ENCODE measurements at places on chromosomes 4 and X. TPM values are rescaled to one million over a fixed set of nuclear protein-coding genes. Genes with fewer than 3 reads are reported as not detected.
A peak's percentile ranks its signal among the peaks of the same experiment; 100 is the strongest.

SASH3 gene
- 102 TPM for total RNA-seq

RTL9 gene
- not detected for total RNA-seq

ENOPH1 gene
- total RNA-seq, result 64.5 TPM

GDI1 gene
- 117 TPM for total RNA-seq

DDIT4L gene
- 3.3 TPM for total RNA-seq

NMU gene
- total RNA-seq, result not detected

MCF2 gene
- total RNA-seq, result 0.46 TPM

ENPP6 gene
- total RNA-seq, result 0.41 TPM

RAB39B gene
- 8.3 TPM for total RNA-seq

- no peak overlapping the region for H3K27ac ChIP-seq
- no peak overlapping the region for H3K4me3 ChIP-seq
- H3K4me1 ChIP-seq, result no peaks in the 10 kb centered on the region
- DNase-seq, result no peak
- H3K36me3 ChIP-seq, result no peaks in the 10 kb centered on the region
- no peaks in the 10 kb centered on the region for H3K27me3 ChIP-seq
These were observed 433.2 kb downstream of the STIM2 start for GRCh38 chr4:27293831-27294230.

- H3K27ac ChIP-seq, result no peak overlapping the region
- no peaks in the 10 kb centered on the region for H3K36me3 ChIP-seq
- DNase-seq, result no peak
- no peaks in the 10 kb centered on the region for H3K27me3 ChIP-seq
- H3K4me3 ChIP-seq, result no peak overlapping the region
- no peaks in the 10 kb centered on the region for H3K4me1 ChIP-seq
These were observed 132.1 kb upstream of the NEIL3 start for GRCh38 chr4:177177541-177178081.

DNA sequence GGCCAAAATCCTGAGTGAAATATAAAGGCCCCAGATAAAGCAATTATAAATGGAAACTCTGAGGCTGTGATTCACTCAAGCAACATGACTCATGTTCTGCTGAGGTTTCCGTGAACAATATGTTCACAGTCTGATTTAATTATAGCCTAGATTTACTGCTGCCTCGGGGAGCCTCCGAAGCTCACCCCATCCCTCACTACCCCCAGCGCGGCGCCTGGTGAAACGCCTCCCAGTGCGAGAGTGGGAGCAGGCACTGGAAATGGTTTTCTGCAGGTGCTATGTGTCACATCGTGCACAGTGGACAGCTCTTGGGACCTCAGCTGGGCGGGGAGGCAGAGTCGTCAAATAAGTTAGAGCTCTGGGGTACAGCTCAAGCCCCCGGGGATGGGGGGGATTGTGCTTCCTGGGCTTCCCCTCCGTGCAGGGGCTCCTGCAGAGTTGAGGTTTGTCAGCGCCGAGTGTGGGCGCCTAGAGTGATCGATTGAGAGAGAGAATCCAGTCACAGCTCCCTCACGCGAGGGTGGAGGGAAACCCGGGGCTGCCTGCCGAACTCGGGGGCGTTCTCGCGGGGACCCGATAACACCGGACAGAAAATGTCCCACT, 110.6 kb downstream of the PHKA2 start:
- no peak overlapping the region for H3K4me3 ChIP-seq
- H3K4me1 ChIP-seq, result peaks cover 2% of the 10 kb centered on the region
- no peaks in the 10 kb centered on the region for H3K36me3 ChIP-seq
- no peak overlapping the region for H3K27ac ChIP-seq

GRCh38 chr4:18749391-18749790, 727.8 kb upstream of the LCORL start:
- H3K27ac ChIP-seq, result no peak overlapping the region
- no peaks in the 10 kb centered on the region for H3K27me3 ChIP-seq
- H3K4me1 ChIP-seq, result no peaks in the 10 kb centered on the region
- no peak for DNase-seq
- no peak overlapping the region for H3K4me3 ChIP-seq

GRCh38 chr4:141802333-141802732, 165.9 kb downstream of the IL15 start:
- H3K27me3 ChIP-seq, result peaks cover 3% of the 10 kb centered on the region
- H3K36me3 ChIP-seq, result no peaks in the 10 kb centered on the region
- no peak overlapping the region for H3K4me3 ChIP-seq
- peaks cover 2% of the 10 kb centered on the region for H3K4me1 ChIP-seq

DNA sequence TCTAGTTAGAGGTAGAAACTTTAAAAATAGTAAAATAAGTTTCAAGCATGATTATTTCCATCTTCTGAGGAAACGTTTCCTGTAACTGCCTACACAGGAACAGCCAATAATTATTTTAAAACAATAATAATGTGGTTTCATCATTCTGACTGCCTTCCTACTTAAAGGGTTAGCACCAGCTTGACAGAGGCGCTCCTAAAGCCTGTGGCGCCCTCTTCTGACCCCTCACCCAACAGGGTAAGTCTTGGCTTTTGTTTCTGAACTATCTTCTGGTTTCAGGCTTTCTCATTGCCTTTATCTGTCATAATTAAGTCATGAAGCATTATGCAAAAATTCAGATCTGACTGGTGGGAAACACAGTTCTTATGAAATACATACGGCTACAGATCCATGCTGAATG, 96.7 kb downstream of the ITM2A start:
- H3K36me3 ChIP-seq, result no peaks in the 10 kb centered on the region
- H3K27ac ChIP-seq, result no peak overlapping the region
- peak; percentile 49 for DNase-seq
- no peaks in the 10 kb centered on the region for H3K27me3 ChIP-seq
- H3K4me3 ChIP-seq, result no peak overlapping the region

DNA sequence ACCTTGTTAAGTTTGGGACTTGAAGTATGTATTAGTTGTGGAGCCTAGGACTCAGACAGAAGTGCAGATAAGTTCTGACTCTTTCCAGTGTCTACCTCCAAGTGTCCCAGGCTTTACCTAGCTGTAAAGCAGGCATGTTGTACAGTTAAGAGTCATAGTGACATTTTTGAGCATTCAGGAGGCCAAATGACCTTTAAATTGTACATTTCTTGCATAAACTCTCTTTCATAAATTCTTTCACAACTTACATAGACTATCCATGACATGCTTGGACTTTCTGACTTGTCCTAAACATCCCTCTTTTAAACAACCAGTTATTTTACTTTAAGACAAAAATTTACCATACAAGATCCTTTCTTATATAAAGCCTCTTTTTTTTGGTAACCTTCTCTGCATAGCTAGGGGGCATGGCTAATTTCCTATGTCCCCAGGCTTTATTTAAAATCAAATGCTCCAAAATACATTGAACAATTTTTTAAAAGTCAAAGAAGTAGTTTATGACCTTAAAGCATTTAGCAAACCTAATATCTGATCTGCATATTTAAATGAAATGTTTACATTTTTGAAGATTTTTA, 40.1 kb upstream of the UGT8 start:
- no peaks in the 10 kb centered on the region for H3K36me3 ChIP-seq
- no peaks in the 10 kb centered on the region for H3K4me1 ChIP-seq
- no peak for DNase-seq
- H3K4me3 ChIP-seq, result no peak overlapping the region
- H3K27me3 ChIP-seq, result no peaks in the 10 kb centered on the region

DNA sequence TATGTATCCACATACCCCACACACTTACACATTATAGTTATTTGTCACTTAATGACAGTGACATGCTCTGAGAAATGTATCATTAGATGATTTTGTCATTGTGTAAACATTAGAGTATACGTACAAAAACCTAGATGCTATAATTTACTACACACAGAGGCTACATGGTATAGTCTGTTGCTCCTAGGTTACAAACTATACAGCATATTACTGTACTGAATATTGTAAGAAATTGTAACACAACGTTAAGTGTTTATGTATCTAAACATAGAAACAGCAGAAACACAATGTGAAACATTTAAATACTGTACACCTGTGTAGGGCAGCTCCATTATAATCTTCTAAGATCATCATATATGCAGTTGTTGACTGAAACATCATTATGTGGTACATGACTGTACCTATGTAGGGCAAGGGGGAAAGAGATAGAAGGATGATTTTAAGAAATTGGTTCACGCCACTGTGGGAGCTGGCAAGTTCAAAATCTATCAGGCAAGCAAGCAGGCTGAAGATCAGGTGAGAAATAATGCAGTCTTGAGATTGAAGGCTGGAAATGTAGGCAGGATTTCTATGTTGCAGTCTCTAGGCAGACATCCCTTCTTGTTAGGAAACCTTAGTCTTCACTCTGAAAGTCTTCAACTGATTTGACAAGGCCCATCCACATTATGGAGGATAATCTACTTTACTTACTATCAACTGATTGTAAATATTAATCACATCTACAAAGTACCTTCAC, 78.0 kb upstream of the CPEB2 start:
- no peaks in the 10 kb centered on the region for H3K4me1 ChIP-seq
- no peaks in the 10 kb centered on the region for H3K36me3 ChIP-seq
- DNase-seq, result no peak
- no peak overlapping the region for H3K27ac ChIP-seq
- no peaks in the 10 kb centered on the region for H3K27me3 ChIP-seq

DNA sequence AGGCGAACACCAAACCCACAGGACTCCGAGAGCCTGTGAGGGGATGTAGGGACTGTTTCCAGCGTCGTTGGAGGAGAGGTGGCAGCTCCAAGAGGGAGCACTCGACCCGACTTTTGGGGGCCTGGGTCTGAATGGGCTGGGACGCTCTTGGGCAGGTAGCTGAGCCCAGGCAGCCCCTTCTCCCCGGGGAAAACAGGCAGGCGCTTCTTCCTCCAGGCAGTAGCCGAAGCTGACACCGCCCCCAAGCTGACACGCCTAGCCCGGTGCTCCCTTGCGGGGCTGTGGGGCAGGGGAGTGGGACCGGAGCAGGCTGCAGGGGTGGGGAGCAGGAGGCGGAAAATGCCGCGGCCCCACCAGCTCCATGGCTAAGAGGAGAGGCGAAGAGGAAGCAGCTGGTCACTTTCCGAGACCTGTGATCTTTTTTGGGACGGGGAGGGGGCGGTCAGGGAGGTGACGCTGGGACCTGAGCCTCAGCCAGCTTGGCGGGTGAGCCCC, 4.2 kb downstream of the NKX1-1 start:
- no peaks in the 10 kb centered on the region for H3K4me1 ChIP-seq
- peaks cover 14% of the 10 kb centered on the region for H3K27me3 ChIP-seq
- DNase-seq, result no peak
- H3K4me3 ChIP-seq, result no peak overlapping the region

GRCh38 chrX:112664924-112665323, 14.8 kb downstream of the LHFPL1 start:
- no peaks in the 10 kb centered on the region for H3K4me1 ChIP-seq
- no peak overlapping the region for H3K4me3 ChIP-seq
- no peaks in the 10 kb centered on the region for H3K36me3 ChIP-seq
- no peaks in the 10 kb centered on the region for H3K27me3 ChIP-seq
- no peak overlapping the region for H3K27ac ChIP-seq
- no peak for DNase-seq

DNA sequence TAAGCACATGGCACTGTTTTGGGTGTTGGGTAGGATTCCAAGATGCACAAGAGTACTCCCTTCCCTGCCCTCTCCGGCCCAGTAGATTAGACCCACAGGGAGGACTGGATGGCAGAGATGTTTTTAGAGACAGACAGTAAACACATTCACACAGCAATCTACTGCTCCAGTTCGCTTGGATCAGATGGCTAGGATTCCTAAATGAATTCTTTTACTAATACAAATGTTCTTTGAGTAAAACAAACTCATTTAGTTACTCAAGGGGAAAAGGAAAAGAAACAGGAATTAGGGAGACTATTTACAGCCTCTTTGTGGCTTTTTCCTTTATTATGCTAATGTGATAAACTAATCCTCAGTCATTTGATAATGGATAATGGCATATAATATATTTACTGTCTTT, 5.9 kb downstream of the SNX25 start:
- no peak for DNase-seq
- H3K4me1 ChIP-seq, result peaks cover 25% of the 10 kb centered on the region
- no peak overlapping the region for H3K27ac ChIP-seq

DNA sequence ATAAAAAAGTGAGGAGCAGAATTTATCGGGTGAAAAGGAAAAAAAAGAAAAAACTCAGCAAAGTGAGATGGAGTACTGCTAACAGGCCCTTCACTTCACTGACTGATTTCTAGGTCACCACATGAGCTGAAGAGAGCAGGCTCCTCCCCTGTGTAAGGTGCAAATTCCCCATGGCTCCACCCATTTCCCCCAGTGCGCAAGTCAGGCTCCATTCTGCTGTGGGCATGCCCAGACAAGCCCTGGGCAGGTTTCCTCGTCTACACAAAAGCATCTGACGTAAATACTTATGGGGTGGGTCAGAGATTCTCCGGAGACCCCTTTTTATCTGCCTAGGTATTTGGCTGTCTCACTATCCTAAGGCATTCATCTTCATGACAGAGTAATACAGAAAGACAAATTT, 157.9 kb downstream of the MAGEB5 start:
- DNase-seq, result no peak
- no peaks in the 10 kb centered on the region for H3K4me1 ChIP-seq
- no peak overlapping the region for H3K27ac ChIP-seq
- H3K27me3 ChIP-seq, result no peaks in the 10 kb centered on the region
- H3K36me3 ChIP-seq, result no peaks in the 10 kb centered on the region
- no peak overlapping the region for H3K4me3 ChIP-seq

- no peaks in the 10 kb centered on the region for H3K4me1 ChIP-seq
- no peaks in the 10 kb centered on the region for H3K27me3 ChIP-seq
- DNase-seq, result no peak
- H3K27ac ChIP-seq, result no peak overlapping the region
These were observed 321.7 kb upstream of the FSTL5 start for GRCh38 chr4:162485486-162485885.

- H3K4me1 ChIP-seq, result no peaks in the 10 kb centered on the region
- DNase-seq, result no peak
- no peaks in the 10 kb centered on the region for H3K36me3 ChIP-seq
- no peak overlapping the region for H3K27ac ChIP-seq
- H3K4me3 ChIP-seq, result no peak overlapping the region
- peaks cover under 1% of the 10 kb centered on the region for H3K27me3 ChIP-seq
These were observed 47.0 kb downstream of the TASL start for GRCh38 chrX:30530606-30531005.

DNA sequence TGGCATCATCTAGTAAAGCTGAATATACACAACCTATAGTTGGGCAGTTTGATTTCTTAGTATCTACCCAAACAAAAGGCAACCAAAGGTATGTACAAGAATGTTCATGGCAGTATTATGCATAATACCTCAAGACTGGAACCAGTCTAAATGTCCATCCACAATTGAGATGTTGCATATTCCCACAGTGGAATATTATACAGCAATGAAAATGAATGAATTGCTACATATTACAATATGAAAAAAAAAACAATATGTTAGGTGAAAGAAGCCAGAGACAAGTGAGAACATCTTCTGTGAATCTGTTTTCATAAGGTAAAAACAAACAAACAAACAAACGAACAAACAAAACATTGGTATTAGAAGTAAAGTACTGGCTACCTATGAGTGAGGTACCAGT, 11.6 kb upstream of the RAB28 start:
- H3K4me1 ChIP-seq, result no peaks in the 10 kb centered on the region
- H3K27me3 ChIP-seq, result peaks cover 24% of the 10 kb centered on the region
- DNase-seq, result no peak

GRCh38 chrX:56726605-56727004, 2.4 kb upstream of the NBDY start:
- H3K4me3 ChIP-seq, result no peak overlapping the region
- peaks cover 13% of the 10 kb centered on the region for H3K4me1 ChIP-seq
- no peaks in the 10 kb centered on the region for H3K27me3 ChIP-seq
- DNase-seq, result peak; percentile 9
- H3K27ac ChIP-seq, result no peak overlapping the region
